Lung microvascular endothelial cell (primary cell): ENCODE measurements at places on chromosomes 12 and 14. TPM values are rescaled to one million over a fixed set of nuclear protein-coding genes. Genes with fewer than 3 reads are reported as not detected.
A peak's percentile ranks its signal among the peaks of the same experiment; 100 is the strongest.

The MIA2 gene
- total RNA-seq, result 8.7 and 17.3 TPM in 2 replicates

The CYP46A1 gene
- total RNA-seq, result under 0.01 TPM in 2 replicates

The SERPINA12 gene
- not detected in 2 replicates for total RNA-seq

The RBMS2 gene
- 26.2 and 33.1 TPM in 2 replicates for total RNA-seq

The MCRS1 gene
- total RNA-seq, result 42.9 and 44.2 TPM in 2 replicates

DNA sequence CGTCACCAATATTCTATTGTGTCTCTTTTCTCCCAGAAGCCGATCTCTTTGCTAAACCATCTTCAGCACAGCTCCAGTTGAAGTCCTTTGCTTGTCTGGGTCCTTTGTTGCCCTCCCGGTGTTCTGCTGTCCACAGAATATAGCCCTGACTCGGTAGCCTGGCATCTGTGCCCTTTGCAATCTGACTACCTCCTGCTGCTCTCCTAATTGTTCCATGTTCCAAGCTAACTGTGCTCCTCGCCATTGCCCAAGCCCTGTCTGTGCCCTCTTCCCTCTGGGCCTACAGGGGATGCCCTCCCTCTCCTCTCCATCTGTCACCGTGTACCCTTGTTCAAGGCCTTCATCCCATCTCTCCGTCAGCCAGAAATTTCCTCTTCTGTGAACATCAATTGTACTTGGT lies 306.3 kb downstream of the APAF1 start:
- no peak for DNase-seq

DNA sequence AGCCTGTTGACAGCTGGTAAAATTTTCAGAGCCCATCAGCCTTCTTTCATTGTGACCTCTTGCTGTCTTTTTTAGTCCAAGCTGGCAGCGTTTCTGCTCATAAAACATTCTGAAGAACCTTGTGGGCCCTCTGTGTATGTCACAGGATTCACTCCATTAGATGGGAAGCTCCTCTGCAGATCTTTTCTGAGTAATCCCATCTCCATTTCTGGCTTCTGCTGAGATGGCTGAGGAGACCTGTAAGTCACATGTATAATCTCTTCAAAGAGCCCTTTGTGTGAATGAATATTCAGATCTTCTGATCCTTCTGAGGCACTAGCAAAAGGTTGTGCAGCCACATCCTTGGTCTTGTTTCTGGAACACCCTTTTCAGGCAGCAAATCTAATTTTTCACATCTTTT lies 2.8 kb downstream of the RXYLT1 start:
- no peak for DNase-seq

DNA sequence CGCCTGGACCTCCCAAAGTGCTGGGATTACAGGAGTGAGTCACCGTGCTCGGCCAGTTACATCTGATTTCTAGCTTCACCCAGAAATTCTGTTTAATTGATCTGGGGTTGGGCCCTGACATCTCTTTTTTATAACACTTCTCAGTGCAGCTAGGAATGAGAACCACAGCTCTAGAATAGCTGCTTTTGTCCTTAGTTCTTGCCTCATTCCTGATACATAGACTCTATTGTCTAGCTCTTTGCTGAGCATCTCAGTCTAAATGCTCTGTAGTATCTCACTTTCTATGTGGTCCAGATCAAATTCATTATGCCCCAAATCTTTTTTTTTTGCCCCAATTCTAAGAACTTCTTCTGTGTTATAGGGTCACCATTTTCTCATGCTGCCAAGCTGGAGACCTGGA lies 29.9 kb upstream of the FUT8 start:
- no peak for DNase-seq

DNA sequence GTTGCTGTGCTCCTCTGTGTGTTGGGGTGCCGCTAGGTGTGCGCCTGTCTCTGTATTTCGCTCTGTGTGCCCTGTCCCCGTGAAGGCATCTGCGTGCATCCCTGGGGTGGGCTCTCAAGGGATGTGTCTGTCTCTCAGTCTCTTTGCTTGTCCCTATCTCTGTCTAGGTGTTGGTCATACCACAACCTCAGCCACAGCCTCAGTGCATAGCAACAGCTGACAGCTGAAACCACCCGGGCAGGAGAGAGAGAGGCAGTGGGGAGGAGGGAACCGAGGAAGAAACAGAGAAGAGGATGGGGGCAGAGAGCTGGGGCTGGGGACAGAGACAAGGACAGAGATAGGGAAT lies 953 bp upstream of the NXPH4 start:
- no peak for DNase-seq

GRCh38 chr14:96170961-96171592 lies 33.6 kb upstream of the BDKRB2 start:
- DNase-seq, result no peak

DNA sequence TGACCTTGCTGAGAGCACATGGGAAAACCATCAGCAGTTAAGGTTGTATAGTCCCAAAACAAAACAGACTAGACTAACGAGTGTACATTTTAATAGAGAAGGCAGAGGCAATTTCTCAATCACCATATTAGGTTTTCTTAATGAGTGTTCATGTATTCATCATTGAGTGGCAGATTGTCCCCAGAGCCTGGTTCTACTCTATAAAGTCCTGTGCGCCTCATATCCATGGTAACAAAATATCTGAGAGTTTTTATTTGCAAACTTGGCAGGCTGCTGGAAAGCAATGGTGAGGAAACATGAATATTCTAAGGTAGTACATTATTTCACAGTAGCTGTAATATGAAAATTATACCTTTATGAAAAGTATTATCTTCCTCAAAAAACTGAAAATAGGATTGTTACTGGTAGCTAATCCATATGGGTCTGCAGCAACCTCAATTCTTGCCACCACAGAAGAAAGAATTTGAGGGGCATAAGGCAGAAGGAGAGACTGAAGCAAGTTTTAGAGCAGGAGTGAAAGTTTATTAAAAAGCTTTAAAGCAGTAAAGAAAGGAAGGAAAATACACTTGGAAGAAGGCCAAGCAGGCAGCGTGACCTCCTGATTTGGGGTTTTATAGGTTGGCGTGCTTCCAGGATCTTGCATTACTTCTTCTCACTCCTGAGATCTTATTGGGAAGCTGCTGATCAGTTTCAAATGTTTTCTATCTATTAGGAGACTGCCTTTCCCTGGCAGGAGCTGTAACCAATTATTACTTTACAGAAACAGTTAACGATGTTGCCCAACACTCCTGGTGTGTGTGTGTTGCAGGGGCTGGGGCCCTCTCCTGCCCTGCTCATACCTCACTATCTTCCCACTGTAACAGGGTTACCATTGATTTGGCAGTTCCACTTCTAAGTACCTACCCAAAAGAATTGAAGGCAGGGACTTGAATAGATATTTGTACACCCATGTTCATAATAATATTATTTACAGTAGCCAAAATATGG lies 154.0 kb upstream of the NUDT4 start:
- peak; percentile 60 for DNase-seq

DNA sequence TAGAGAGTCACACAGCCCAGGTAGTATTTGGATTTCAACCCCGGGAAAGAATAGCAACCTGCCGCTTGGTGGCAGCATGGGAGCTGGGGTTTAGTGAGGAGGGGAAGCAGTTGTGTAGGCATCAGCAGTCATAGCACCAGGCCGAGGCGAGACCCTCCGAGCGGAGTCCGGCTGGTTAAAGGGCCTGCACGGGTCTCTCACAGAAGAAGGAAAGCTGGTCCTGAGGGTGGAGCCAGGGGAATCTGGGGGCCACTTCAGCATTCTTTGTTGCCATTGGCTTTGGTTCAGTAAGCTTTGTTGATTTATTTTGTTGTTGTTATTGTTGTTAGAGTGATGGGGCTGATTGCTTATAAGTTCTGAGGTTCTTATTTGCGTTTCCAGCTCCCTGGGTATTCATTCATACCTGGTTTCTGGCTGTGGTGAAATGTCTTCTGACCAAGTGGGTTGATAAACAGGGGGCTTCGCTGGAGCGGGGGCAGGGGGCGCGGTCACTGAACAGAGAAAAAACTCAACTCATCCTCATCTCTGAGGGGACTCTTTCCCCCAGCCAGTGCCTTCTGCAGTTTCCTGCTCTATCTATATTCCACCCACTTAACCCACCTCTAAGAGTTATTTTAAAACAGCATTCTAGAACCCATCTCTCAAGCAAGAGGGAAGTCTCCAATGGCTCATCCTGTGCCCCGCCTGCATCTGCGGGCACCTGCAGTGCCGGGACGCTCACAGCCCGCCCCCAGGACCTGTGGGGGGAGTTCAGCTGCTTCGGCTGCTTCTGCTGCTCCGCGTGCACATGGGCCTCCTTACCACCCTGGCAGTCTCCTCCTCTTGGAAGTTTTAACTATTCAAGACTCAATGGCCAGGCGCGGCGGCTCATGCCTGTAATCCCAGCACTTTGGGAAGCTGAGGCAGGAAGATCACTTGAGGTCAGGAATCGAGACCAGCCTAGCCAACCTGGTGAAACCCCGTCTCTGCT lies 11.6 kb downstream of the CKB start:
- DNase-seq, result no peak

DNA sequence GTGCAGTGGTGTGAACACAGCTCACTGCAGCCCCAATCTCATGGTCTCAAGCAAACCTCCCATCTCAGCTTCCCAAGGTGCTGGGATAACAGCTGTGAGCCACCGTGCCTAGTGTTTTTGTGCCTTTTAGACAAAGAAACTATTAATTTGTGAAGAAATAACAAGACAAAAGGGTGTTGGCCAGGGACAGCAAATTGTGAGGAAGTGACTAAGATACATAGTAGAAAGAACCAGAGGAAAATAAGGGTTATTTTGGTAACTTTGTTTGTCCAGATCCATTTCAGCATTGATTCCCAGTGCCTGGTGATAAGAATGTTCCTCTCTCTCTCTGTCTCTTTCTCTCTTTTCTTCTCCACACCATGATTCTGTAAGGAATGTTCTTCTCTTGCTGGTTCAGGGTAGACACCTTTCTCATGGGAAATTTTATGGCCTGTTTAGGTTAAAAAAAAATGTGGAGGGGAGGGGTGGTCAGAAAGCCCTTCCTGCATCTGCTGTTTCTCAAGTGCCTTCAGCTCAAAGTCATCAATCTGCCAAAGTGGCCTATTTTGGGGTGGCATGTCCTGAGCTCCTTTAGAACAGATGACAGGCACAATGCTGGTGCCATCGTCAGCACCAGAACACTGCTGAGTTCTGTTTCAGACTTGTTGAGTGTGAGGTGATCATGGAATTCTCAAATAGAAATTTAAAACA lies 184.4 kb upstream of the EEA1 start:
- DNase-seq, result peak; percentile 90

DNA sequence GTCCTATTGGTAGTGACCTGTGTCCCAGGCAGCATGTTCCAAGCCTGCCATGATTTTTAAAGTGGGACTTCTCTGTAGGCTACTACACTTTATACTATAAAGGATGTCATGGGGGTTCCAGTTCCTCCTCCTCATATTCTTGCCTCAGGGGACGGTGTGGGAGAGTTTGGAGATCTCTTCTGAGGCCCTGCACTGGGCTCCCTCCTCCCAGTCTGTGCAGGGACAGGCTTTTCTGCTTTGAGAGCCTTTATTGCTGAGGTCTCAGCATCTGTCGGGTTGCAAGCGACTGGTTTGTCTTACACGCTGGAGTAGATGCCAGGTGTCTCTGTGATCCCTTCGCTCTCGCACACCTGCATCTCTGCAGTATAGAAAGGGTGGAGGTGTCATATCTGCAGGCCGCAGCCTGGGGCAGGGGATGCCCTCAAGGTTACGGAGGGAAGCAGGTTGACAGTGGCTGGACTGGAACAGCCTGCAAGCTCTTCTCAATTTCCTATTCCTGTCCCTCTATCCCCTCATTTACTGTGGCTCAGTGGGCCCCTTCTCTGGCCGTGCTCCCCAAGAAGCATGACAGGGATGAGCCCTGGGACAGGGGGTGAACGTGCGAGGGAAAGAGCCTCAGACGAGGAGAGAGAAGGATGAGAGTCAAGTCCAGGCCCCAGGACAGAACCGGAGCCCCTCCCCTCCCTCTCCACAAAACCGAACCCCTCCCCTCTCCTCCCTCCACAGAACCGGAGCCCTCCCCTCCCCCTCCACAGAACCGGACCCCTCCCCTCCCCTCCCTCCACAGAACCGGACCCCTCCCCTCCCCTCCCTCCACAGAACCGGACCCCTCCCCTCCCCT lies 51.3 kb downstream of the SLC6A12 start:
- peak; percentile 34 for DNase-seq

GRCh38 chr14:105169776-105170655 lies 1.4 kb upstream of the JAG2 start:
- DNase-seq, result no peak

- no peak for DNase-seq
Measured at GRCh38 chr12:54126029-54126695, 62.6 kb downstream of the SMUG1 start.

GRCh38 chr12:57195611-57196371 lies 20.8 kb upstream of the NXPH4 start:
- no peak for DNase-seq

DNA sequence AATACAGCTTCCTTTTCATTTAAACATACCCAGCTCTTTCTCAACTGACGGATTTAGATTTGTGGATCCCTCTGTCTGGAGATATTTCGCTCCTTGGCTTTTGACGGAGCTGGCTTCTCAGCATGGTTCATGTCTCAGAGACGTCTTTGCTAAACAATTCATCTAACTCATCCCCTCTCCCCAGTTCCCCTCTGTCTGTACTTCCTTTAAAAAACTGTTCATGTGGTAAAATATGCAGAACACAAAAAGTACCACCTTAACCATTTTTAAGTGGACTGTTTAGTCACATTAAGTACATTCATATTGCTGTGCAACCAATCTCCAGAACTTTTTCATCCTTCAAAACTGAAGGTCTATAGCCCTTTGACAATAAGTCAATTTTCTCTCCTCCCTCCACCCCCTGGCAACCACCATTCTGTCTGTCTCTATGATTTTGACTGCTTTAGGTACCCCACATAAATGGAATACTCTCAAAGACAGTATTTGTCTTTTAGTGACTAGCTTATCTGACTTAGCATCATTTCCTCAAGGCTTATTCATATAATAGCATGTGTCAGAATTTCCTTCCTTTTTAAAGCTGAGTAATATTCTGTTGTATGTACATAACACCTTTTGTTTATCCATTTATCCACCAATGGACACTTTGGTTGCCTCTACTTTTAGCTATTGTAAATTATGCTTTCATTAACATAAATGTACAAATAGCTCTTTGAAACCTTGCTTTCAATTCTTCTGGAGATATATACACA lies 399.8 kb upstream of the SOX5 start:
- peak; percentile 23 for DNase-seq

- no peak for DNase-seq
Measured at GRCh38 chr14:78450669-78451318, 280.6 kb downstream of the NRXN3 start.
